Right ventricle myocardium superior (tissue), 1 donor: ENCODE measurements at places on chromosomes 11 and 22.

- peak; percentile 60 for DNase-seq
Measured at GRCh38 chr11:44775366-44775984, 48.7 kb downstream of the TSPAN18 start.

GRCh38 chr11:40403321-40403720, 1056.1 kb downstream of the LRRC4C start:
- DNase-seq, result no peak

DNA sequence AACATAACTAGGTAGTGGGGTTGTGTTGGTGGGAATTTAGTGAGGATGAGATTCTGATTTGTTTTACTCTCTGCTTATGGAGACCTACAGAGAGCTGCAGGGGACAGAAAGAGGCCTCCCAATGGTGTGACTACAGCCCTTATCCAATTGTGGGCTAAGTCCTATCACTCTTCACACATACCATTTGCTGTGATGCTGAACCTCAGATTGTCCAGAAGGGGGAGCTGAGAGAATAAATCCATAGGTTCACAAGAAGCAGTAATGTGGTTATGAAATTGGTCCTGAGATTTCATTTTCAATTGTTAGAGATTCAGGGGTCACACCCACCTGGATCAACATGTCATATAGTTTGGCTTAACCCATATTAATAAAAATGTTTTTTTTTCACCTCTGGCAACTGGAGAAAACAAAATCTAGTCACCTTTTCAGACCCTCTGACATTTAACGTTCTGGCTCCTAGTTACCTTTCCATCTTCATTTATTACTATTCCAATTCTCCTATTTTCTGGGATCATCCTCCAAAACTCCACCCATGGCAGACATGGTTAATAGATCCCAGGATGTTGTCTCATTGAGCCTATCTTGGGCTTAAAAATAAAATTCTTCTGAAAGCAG, 53.3 kb upstream of the PTPN5 start:
- DNase-seq, result no peak

DNA sequence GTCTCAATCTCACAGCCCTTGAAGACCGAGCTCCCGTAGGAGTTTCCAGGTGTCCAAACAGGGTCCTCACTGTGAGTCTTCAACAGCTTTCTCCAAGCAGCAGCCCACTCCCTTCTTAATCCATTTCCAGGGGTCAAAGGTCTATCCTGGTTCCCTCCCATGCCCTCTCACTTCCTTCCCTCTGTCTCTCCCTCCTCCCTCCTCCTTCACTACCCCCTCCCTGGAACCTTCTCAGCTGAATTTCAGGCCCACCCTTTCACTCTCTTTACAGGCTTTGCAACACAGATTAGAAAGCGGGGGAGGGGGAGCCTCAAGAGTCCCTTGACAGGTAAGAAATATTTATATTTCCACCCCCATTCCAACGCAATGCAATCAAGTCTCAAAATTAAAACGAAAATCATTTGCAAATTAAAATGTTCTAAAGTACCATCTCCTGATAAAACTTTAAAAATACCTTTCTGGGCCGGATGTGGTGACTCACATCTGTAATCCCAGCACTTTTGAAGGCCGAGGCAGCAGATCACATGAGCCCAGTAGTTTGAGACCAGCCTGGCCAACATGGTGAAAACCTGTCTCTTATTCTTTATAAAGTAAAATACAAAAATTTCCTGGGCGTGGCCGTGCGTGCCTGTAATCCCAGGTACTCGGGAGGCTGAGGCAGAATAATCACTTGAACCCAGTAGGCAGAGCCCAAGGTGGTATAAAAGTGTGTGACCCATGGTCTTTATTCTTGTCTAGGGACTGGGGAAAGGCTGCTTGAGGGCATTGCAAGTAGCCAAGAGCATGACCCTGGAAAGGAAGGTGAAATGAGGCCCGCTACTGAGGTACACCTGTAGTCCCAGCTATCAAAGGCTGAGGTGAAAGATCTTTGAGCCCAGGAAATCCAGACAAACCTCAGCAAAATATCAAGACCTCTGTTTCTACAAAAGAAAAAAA, 865 bp upstream of the ZNF280A start:
- DNase-seq, result no peak

- no peak for DNase-seq
Measured at GRCh38 chr22:44489817-44490216, 8.2 kb downstream of the RTL6 start.

GRCh38 chr11:41316751-41317150, 142.7 kb downstream of the LRRC4C start:
- DNase-seq, result no peak

- no peak for DNase-seq
Measured at GRCh38 chr22:36562261-36562835, 33.4 kb upstream of the EIF3D start.

DNA sequence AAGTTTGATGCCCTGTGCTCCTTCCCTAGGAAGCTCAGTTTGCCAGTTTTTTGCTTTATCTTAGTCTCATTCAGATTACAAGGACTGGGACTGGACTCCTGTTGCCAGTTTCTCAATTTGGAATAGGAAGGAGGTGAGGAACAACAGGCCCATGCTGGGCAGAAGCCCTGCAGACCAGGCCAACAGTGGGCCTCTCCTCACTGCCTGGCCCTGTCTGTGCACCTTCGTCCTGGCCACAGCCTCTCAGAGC, 23.7 kb downstream of the MED15 start:
- DNase-seq, result no peak

DNA sequence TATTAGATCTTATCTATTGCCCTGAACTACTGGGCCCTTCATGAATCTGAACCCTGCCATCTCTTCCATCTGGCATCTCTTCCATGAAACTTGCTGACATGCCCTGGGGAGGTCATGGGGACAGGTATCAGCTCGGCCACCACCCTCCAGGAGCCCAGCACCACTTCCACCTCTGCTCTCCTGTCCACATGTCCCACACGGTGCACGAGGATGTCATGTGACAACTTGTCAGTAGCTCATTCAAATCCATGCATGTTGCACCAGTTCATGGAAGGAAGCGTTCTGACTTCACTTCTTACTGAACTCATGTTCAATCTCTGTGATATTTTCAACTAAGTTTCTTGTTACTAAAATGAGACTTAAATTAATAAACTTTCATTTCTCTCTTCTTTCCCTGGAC, 16.6 kb downstream of the YPEL1 start:
- no peak for DNase-seq

DNA sequence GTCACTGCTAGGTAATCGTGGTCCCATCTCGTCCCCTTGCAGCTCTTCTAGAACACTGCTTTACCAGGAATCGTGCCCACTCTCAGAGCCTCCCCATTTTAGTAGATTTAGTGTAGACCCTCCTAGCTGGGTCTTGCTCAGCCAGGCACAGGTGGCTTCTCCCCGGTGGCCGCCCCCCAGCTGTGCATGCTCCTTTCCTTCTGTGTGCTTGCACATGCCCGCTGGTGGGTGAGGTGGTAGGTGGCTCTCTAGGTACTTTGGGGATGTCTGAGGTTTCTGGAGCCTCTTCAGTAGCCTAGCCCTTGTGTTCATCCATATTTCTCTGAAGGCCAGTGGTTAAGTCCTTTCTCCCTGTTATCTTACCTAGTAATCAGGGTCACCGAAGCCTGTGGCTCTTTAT, 5.6 kb downstream of the TUB start:
- DNase-seq, result no peak

GRCh38 chr11:93585758-93586157, 42.6 kb upstream of the SMCO4 start:
- DNase-seq, result no peak
